Stimulated activated CD4-positive, alpha-beta T cell treated with anti-CD3 and anti-CD28 coated beads, Interleukin-4, amount 100 ng/mL, for 24 hours (primary cell): ENCODE measurements at places on chromosomes 7 and 10.

GRCh38 chr10:62159351-62159750 lies 109.3 kb downstream of the RTKN2 start:
- no peak for DNase-seq

- DNase-seq = no peak
Observed at GRCh38 chr7:573269-573932, 53.8 kb upstream of the PDGFA start.

GRCh38 chr7:28330384-28331070 lies 81.8 kb upstream of the CREB5 start:
- no peak for DNase-seq

GRCh38 chr7:79877874-79878465 lies 256.7 kb upstream of the GNAI1 start:
- no peak for DNase-seq

- no peak for DNase-seq
Observed at GRCh38 chr7:154912871-154913637, 89.9 kb downstream of the PAXIP1 start.

- no peak for DNase-seq
Observed at GRCh38 chr10:71868192-71868697, 17.2 kb upstream of the PSAP start.

GRCh38 chr10:129888784-129889616 lies 75.1 kb downstream of the EBF3 start:
- peak; percentile 55 for DNase-seq

GRCh38 chr10:9274206-9274755 lies 1219.8 kb downstream of the GATA3 start:
- DNase-seq = no peak

DNA sequence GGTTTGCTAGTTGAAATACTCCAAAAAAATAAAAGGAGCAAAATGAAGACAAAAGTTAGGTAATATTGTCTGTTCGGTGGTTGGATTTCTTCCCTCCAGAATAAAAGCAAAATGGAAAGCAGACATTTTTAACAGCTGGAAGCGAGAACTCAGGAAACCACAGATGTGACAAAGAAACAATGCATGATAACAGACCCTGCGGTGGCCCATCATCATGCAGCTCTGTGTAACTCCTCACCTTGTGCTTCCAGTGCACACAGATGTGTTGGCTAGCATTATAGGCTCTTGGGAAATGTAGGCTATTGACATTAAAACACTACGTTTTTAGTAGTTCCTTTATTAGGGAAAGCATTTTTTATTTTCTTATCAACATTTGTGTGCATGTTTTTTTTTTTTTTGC lies 53.9 kb upstream of the ARL4A start:
- DNase-seq = no peak

- peak; percentile 56 for DNase-seq
Observed at GRCh38 chr10:100508691-100509150, 10.9 kb downstream of the SEC31B start.

- DNase-seq = peak; percentile 41
Observed at GRCh38 chr7:75920431-75921161, 5.6 kb downstream of the POR start.

GRCh38 chr10:117198088-117198487 lies 799 bp downstream of the KCNK18 start:
- DNase-seq = no peak

- DNase-seq = no peak
Observed at GRCh38 chr10:50613150-50613549, 10.6 kb downstream of the SGMS1 start.

DNA sequence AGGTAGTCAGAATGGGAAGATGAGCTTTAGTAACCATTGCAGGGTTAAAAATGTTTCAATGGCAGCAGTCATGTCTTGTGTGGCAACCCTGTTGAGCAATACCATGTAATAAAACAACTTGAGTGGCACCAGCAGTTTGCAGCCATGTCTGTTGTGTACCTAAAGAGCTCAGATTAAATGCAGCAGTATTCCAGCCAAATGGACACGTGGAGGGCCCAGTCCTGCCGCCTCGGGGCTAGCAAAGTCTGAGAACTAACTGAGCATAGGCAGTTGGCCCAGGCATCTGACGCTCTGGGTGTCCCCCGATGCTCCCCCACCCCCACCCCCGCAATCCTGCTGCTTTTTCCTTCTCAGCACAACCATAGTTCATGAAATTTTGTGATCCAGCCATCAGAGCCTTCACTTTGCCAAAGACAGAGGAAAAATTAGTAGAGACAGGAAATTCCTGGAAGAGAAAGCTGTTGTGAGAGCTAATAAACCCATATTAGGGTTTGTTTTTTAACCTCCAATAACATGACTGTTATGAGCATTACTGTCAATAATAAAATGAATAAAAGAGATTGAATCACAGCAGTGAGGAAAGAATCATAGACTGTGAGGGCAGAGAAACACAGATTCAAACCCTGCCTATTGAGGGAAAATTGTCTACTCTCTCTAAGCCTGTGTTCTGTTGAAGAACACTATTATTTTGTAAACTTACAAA lies 220.6 kb upstream of the RHOBTB1 start:
- no peak for DNase-seq

DNA sequence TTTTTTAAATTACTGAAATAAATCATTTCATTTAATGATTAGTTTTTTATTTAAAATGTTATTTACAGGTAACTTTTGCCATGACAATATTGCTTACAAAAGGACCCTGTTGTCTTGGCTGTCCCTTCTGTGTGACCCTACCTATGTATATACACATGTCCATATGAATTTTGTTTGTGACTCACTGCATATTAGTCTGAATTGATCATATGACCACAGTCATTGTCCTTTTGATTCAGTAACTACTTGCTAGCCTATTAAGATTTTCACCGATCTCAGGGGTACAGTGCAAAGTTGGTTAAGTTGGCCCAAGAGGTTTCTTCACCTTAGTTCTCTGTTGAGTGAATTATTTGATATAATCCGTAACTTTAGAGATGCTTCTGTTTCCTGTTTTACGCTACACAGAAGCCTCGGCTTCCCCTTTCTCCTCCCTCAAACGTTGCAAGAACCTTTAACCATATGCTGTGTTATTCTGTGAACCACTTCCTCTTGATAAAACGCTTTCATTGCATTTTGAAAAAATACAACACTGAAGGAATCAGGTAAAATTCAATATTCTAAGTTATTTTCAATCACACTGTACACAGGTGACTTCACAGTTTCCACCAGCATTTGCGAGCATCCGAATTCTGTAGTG lies 43.9 kb downstream of the APBB1IP start:
- DNase-seq = no peak

DNA sequence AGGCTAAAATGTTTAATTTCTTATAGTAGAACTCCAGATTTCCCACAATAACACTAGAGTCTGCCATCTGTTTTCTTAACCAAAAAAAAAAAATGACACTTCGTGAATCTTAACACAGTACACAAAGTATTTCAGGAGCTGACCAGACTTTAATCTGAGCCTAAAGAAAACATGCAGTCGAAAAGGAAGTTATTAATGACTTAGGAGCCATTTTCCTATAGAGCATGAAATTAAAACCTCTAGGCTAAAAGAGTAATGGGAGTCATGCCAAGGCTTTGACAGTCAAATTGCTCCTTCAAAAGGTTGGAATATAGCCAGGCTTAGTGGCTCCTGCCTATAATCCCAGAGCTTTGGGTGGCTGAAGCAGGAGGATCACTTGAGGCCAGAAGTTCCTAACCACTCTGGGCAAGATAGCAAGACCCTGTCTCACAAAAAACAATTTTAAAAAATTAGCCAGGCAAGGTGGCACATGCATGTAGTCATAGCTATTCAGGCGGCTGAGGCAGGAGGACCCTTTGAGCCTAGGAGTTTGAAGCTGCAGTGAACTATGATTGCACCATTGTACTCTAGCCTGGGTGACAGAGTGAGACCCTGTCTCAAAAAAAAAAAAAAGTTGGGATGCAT lies 13.6 kb downstream of the MICU1 start:
- DNase-seq = no peak

- peak; percentile 53 for DNase-seq
Observed at GRCh38 chr10:60032723-60033122, 126.4 kb upstream of the CCDC6 start.

DNA sequence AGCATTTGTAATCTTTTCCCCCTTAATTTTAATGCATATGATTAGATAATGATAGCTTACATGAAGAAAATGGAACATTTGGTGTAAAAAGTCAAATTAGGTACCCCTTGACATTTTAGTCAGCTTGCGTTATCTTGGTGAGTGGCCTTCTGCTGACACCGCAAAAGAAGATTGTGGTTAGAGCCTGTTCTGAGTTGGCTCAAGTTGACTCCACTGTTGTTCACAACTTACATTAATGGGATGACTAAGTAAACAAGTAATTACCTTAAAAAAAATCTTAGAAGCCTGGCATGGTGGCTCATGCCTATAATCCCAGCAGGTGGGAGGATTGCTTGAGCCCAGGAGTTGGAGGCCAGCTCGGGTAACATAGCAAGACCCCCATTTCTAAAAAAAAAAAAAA lies 24.2 kb downstream of the TRRAP start:
- DNase-seq = no peak

DNA sequence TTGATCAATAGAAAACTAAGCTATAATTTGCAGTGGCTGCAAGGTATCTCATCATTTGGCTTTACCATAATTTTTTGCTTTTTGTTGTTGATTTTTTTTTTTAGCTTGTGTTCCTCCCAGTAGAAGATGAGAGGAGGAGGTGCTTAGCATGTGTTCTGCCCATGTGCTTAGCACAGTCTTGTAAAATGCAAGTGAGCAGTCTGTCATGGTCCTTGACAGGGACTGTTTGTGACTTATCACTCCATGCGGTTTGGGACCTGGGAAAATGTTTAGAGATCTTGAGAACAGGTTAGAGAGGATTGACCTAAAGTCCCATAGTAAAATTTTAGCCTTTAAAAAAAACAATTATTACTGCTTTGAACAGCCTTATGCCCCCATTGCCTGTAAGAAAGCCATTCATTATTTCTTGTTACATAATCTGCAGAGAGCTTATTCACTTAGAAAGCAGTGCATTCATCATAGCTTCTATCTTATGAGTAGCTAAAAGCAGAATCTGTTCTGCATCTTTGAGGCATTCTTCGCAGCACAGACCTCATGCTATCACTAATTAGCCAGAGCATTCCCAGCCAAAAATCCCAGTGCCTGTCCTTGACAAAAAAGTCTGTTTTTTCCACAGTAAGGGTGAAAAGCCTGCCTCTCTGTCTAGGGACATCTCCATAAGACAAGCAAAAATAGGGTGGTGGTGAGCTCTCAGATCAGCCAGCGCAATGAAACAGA lies 748.7 kb upstream of the GALNT17 start:
- no peak for DNase-seq

DNA sequence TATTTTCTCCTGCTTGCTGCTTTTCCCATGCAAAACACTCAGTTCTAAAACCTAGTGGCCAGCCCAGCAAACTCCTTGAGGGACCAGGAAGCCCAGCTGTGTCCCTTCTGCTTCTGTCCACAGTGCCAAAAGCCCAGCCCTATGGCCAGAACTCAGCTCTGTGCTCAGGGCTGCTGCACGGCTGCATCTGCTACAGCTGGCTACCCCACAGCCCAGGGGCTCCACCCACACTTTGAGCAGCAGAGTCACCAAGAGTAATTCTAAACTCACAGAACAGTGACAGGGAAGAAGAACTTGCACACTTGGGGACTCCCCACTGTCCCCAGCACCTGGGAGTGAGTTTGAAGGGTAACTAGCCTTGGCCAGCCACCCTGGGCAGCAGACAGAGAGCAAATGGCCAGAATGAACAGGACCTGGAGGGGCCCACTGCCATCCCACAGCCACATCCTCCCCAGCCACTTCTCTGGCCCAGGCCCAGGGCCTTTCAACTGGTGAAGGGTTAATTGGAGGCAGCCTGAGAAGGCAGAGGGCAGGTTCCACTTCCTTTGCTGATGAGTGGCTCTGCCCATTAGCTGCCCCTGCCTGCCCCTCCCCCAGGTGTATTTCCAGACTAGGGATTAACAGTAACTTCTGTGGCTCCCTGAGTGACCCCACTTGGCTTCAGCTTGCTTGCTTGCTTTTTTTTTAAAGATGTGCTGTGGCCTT lies 28.1 kb upstream of the TRIM8 start:
- no peak for DNase-seq

DNA sequence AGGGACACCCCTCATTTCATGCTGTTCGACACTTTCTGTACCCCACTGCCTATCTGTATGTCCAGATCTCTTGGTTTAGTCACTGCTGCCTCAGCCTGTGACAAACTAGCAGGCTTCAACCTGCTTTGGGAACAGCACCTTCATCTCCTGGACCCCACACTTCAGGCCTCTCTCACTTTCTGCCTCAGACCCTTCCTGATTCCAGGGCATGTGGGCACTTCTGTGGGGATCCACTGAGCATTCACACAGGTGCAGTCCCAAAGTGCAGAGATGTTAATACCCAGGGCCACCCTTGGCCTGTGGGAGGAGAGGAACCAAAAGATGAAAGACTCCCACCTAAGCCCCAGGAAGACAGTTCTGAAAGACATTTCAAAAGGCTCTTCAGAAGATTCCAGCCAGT lies 29.4 kb upstream of the C10orf71 start:
- DNase-seq = no peak

DNA sequence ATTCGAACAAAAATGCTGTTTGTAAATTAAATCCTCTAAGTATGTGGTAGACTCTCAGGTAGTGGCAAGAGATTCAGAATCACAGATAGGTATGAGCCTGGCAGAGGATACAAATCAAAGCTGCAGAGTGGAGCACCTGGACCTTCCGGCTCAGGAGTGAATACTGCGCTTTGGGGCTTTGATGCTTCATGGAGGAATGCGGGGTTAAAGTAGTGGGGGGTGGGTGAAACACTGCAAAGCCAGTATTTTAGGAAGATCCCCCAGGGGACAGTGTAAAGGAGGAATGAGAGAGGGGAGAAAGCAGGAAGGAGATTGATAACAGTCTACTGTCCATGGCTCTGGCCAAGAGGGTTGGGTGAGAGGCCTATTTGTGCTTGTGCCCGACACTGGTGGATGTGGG lies 43.2 kb downstream of the CREB5 start:
- DNase-seq = no peak

- no peak for DNase-seq
Observed at GRCh38 chr10:95729323-95730055, 26.5 kb upstream of the ENTPD1 start.

DNA sequence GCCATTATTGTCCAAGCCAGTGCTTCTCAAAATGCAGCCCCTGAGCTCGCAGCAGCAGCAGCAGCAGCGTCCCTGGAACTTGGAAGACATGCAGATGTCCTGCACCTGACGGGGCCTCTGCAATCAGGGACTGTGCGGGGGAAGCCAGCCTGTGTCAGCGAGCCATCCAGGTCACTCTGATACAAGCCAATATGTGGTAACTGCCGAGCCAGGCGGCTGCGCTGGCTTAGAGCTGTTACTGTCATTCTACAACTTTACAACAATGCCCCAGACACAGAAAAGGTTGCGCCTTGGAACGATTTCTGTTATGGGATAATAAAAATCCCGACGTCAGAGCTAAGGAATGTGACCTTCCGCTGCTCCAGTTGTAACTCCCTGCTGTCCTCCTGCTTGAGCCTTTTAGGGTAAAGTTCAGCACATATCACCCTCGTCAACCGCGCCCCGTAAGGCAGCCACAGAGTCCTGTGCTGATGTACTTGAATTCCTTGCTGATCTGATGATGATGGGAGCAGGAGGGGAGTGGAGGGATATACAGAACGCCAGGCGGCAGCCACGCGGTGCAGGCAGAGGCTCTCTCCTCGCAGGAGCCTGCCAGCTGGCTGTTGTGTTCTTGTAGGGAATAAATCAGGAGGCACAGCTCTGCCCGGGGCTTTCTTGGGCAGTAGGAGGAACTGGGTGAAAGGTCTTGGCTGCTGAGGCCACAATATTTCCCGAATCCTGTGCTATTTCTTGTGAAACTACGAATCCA lies 20.0 kb upstream of the CRYGN start:
- DNase-seq = no peak
